ENCODE measurements at places on chromosomes 4 and X.

- DNase-seq: no peak
Observed at GRCh38 chr4:123870216-123870876, 473.8 kb downstream of the SPRY1 start.

- no peak for DNase-seq
Observed at GRCh38 chr4:39043058-39043860, 11.1 kb upstream of the TMEM156 start.

- no peak for DNase-seq
Observed at GRCh38 chr4:122027203-122027602, 75.3 kb upstream of the TRPC3 start.

- no peak for DNase-seq
Observed at GRCh38 chr4:20618731-20619130, 81.5 kb upstream of the PACRGL start.

- DNase-seq: no peak
Observed at GRCh38 chr4:41072021-41072777, 142.1 kb downstream of the APBB2 start.

DNA sequence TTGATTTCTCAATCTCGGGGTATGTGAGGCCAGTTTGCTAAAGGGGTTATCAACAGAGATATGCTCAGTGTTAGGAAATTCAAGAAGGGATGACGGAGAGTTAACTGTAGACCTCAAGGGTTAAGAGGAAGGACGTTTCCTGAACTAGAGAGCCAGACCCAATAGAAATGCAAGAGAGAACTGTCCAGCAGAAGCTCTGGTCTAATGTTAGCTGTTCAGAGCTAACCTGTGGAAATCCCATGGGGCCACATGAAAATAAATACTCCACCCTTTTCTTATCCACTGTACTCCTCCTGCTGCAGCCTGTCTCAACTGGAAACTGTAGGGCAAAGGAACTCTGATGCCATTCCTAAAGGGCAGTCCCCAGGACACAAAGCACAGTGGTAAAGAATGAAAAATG, 274.3 kb downstream of the DMD start:
- DNase-seq: no peak

DNA sequence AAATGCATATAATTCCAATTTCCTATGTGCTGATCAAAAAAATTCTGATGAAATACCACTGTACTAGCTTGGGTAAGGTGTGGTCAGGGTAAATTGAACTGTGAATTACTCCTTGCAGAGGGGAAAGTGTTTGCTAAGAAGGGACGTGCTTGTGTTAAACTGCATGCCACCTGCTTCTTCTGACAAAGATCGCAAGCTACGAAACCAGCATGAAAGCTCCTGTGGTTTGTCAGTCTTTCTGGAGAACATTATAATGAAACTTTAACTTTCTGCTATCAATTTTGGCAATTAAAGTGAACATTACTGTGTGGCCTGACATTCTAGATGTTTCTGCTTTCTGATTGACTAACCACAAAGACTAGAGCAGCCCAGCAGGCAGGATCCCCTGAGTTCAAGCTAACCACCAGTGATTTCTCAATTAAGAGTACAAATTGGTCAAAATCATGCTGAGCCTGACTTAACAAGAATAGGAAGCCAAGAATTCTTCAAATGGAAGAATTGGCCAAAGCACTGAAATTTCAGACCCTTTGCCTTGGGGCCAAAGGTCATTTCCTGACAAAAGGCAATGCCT, 239.0 kb downstream of the SLITRK2 start:
- no peak for DNase-seq

DNA sequence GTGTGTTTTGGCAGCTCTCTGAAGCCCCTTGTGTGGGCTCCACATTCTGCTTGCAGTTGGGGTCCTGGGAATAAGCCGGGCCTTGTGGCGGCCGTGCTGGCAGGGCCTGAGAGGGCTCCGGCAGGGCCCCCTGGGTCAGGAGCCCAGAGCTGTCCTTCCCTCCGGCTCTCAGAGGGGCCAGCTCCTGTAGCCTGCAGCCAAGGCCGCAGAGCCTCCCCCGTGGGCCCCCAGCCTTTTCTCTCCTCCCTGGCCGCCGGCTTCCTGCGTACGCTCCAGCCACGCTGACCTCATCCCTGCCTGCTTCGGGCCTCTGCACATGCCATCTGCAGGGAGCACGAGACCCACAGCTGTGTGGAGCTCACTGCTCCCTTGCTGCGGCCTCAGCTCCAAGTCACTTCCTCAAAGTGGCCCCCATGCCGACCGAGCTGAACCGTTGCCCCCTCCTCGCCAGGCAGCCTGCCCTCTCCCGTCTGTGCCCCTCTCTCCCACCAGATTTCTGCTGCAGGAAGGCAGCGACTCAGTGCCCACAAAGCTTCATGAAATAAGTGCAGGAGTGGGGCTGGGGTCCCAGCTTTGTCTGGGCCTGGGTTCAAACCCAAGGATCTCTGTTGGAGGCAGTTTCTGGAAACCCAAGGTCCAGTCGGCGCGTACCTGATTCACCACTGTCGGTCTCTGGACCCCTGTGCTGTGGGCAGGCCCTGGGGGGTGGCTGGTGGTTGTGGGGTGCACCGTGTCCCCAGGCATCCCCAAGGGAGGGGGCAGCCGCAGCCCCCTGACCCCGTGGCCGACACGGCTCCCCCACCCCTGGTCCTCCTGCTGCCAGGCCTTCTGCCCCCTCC, 57.1 kb upstream of the NKX1-1 start:
- no peak for DNase-seq

- no peak for DNase-seq
Observed at GRCh38 chr4:16750216-16750615, 148.2 kb downstream of the LDB2 start.

- no peak for DNase-seq
Observed at GRCh38 chr4:83010111-83010521, 507 bp downstream of the LIN54 start.

DNA sequence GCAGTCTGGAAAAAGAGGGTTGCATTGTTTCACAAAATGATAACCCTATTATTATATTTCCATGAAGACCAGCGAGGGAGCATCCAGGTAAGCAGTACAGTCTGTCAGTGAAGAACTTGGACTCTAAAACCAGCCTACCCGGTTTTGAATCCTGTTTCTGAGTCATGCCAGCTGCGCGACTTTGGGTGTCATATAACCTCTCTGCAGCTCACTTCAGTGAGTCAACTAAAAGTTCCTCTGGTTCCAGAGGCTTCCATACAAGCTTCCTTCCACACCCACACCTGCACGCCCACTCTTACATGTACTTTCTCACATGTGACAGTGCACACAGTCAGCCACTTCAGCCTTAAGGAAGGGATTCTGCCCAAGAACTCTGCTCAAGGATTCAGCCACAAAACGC, 49.8 kb upstream of the PRPS2 start:
- no peak for DNase-seq

- DNase-seq: no peak
Observed at GRCh38 chr4:153488006-153488891, 22.1 kb downstream of the TMEM131L start.

DNA sequence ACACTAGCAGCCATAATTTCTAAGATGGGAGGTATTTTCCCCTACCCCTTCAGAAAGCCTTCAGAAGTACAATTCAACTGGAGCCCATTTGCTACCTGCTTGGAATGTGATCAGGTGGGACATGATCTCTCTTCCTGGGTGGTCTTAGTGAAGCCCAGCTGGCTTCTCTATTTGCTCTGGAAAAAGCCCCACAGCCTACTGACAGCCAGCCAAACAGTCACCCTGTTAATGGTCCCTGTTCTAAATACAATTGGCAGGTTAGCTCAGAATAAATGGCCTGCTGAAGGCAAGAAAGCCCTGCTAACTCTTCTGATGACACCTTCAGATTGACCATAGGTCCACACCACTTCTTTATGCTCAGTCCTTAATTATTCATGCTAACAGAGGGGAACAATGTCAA, 39.9 kb downstream of the HS6ST2 start:
- no peak for DNase-seq

DNA sequence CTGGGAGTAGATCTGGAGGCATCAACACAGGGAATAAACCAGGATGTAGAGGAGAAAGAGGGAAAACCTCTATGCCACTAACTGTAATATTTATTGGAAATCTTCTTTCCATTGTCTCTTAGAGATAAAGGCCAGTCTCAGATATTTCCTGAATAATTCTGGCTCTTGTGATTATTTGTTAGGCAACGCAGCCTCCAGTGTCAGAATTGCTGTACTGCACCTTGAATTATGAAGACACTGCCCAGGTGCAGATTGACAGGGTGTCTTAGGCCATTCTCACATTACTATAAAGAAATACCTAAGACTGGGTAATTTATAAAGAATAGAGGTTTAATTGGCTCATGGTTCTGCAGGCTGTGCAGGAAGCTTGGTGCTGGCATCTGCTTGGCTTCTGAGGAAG, 100.7 kb upstream of the ZDHHC15 start:
- DNase-seq: no peak

GRCh38 chrX:115972717-115973116, 197.8 kb upstream of the AGTR2 start:
- DNase-seq: no peak

DNA sequence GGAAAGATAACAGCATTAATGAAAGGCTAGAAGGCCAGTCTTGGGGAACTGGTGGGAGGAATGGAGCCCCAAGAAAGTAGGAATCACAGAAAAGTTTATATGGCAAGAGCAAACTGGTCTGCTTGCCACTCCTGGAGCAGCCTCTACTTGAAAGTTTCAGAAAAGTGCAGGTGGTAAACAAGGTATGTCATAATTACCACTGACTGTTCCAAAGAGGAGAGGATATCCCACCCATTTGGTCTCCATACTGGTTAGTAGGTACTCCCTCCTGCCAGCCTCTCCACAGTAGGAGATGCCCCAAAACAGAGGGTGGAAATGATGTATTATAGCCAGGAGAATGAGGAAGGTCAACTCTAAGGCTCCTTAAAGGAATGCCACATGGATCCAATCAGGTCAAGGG, 145.1 kb downstream of the INPP4B start:
- DNase-seq: no peak

- no peak for DNase-seq
Observed at GRCh38 chr4:32689518-32689917, 1969.3 kb downstream of the PCDH7 start.

DNA sequence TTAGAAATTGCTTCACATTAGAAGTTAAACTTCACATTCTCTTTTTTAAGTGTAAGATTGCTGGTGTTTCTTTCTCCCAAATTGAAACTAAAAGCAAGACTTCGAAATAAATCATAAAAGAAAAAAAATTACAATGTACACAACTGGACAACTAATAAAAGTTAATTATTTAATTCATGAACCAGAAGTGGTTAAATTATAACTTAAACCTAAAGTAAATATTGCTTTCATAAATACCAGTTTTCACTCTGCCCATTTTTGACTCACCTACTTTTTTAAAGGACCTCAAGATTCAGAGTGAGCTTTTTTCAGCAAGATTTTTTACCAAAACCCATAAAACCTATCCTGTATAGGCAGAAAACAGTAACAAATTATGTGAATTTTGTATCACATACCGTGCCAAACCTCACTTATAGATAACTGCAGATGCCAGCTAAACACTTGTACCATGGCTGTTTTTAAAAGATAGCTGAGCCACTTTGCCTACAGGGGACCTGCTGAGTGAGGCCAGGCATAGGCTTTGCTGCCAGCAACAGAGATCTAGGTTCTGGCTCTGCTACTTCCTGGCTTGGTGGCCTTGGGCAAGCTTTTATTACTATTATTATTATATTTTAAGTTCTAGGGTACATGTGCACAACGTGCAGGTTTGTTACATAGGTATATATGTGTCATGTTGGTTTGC, 259.8 kb downstream of the NR3C2 start:
- no peak for DNase-seq

DNA sequence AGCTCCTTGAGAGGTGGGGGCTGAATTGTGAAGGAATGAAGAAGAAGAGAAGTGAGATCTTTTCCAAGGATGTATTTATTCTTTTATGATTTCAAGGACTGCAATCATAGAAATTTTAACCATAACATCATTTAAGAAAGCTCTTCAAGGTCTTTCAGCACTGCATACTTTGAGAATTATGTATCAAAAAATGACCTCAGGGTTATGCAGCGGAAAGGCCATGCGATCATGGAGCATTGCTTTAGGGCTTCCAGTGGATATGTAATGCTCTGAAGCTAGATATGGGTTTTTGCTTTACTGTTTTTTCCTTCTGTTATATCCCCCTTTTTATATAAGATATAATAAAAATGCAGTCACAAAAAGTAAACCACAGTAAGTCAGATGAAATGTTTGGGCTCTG, 38.7 kb downstream of the SGMS2 start:
- DNase-seq: no peak

- no peak for DNase-seq
Observed at GRCh38 chr4:24683116-24683515, 98.8 kb upstream of the DHX15 start.

GRCh38 chr4:87007528-87008446, 73.0 kb downstream of the AFF1 start:
- no peak for DNase-seq

DNA sequence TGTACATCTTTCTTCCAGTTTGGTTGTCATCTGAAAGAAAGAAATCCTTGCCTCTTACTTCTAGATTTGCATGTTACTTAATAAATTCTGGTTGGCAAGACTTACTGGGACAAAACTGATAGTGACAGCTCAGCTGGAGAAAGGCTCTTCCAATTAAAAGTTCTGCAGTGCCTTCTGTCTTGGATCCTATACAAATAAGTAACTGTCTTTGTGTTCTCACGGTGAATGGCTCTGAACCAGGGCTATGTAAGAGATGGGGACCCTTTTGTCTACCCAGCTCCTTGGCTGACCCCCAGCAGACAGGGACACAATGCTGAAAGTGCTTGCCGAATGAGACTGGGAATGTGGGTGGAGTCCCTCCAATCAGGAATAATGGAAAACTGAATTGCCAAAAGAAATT, 89.5 kb downstream of the AASDH start:
- no peak for DNase-seq

DNA sequence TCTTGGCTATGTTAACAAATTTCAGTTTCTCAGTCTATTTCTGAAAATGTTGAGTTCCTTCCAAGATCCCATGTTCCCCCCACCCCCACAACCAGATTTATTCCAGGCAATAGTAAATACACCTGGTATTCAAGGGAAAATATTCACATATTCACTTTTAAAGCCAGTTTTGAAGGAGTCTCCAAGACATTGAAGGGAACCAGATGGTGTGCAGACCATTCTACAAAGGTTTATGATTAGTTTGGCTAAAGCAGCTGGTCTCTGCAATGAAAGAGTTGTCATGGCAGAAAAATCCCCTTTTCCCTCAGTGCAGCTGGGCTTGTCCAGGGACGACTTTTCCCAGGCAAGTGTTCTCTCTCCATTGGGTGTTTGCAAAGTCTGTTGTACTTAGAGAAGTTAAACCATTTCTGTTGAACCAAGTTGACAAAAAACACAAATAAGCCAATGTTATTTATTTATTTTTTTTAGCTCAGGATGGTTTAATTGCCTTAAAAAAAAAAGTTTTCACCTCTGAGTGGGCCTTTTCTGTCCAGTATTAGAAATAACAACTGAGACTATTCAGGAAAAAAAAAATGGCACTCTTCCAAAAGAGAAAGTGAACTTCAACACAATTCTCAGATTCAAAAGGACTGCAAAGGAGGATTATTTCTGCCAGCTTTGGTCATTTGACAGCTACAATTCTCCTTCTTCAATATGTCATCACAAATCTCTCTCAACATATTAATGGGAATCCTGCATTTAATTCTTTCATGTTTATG, 410.6 kb downstream of the IL1RAPL1 start:
- no peak for DNase-seq

- DNase-seq: no peak
Observed at GRCh38 chr4:119478446-119479179, 150.0 kb downstream of the PDE5A start.
